ENCODE measurements at places on chromosomes 5 and 9.

DNA sequence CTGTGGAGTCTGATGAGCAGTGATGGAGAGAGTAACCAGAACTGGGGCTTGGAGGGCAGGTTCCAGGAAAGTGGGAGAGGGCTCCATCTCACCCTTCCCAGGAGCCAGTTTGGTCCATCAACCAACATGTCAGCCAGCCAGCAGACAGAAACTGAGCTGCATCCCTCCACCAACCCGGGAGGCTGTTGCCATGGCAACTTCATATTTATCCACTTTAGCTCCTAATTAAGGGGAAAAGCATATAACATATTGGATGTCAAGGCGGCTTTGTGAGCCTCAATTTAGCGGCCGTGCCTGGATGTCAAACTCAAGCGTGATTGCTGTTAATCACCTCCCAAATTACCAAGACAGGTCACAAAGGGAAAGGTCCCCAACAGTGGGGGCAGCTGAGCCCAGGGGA lies 81.5 kb upstream of the ARAP3 start:
- no peak for DNase-seq

- DNase-seq = peak; percentile 93
Measured at GRCh38 chr9:5553211-5553610, 42.9 kb downstream of the PDCD1LG2 start.

- DNase-seq = no peak
Measured at GRCh38 chr9:10237584-10237983, 375.2 kb downstream of the PTPRD start.

DNA sequence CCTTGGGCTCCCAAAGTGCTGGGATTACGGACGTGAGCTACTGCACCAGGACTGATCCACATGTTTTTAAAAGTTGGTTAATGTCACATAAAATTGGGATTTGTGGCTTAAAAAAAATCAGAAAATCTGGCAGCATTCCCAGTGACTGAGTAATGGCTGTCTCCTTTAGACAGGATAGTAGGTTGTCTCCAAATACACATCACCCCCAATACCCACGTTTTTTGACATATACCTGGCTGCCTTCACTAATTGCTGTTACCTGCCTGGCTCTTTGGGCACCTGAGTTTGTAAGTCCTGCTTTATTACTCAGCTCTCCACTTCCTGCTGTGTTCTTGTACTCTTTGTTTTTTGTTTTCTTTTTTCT lies 84.8 kb downstream of the KDM4C start:
- DNase-seq = peak; percentile 71

DNA sequence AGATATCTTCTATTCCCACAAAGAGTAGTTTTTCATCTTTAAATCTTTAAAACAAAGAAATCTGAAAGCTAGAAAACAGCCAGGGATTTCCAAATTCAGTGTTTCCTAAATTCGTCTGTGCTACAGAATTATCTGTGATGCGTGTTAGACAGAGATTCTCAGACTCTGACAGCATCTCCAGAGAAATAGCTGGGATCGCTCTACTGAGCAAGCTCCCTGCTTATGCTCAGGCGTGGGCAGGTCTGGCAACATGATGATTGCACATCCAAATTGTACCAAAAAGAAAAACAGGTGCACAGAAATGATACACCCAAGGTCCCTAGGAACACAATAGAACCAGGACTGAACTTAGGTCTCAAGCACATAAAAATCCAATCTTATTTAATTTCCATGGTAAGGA lies 22.8 kb upstream of the CRHBP start:
- DNase-seq = no peak

GRCh38 chr5:68680366-68680765 lies 413.4 kb upstream of the SLC30A5 start:
- DNase-seq = peak; percentile 73

DNA sequence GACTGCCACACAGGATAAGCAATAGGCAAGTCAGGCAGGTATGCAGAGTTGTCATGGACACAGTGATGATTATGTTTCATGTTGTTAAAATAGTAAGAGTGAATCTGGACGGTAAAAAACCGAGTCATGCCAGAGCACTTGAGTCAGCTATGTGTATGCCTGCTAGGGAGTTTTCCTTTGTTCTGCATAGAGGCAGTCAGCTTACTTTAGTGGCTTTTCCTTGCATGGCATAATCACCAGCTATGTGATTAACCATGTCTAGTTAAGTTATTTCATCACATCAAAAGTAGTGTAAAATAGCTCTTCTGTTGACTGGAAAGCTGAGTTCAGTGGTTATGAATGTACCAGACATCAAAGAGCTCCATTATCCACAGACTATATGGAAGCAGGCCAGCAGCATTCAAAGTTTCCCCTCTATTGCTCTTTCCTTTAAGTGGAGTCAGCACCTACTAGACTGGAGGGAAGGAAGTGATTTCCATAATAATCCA lies 989.8 kb downstream of the TLE1 start:
- no peak for DNase-seq

DNA sequence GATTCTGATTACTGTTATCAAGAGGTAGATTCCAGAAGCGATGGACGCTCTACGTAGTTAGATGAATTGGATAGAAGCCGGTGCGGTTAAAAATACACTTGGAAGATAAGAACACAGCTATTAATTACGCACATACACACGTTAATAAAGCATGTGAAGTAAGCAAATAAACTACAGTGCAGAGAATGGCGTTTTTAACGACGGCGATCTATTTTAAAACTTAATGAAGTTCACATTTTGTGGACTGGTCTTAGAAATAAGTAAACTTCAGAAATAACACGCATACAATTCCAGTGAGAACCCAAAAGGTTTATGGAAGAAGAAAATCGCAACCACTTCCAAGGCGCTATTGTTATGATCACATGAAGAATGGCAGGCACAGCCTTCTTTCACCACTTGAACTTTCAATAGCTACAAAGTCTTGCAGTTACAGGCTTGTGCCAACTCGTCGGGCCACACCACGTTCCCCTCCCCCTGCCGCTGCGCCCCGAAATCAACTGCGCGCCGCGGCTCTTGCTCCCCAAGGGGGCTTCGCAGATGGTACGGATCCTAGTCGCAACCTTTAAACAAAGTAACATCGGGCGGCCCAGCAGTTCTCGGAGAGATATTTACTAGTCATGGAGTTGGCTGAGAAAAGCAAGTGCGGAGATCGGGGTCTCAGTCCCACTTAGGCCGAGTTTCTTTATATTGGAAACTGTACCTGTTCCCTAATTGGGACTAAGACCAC lies 866 bp upstream of the SEMA6A start:
- DNase-seq = peak; percentile 6

DNA sequence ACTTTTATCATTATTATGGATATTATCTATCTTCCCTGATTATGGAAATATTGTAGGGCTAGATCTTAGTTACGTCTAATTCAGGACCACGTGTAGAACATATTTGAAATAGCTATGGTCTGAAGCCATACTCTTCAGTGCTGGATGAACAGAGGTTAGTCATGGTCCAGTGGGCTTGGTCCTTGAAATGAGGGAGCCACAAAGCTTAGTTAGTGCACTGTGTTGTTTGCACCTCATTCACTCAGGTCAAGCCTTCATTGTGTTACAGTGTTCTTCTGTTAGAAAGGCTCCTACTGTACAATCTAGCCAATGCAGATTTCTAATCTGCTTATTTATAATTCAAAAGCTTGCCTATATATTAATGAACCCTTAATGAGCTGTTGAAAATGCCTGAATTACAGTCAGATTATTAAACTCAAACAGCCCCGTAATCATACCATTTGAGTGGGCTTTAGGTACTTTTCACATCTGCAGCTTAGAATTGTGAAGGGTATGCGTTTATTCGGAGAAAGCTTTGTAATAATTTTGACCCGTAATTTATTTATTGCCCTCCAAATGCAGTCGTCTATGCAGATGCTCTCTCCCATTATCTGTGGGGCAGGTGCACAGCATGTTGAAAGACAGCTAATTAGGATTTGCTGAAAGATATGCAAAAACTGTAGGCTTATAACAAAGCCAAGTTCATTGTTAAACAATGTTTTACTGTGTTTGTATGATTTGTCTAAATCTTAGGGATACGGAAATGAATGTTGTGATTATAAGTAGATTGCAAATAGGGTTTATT lies 164.9 kb downstream of the PBX3 start:
- DNase-seq = peak; percentile 16

- no peak for DNase-seq
Measured at GRCh38 chr5:6545036-6545693, 87.7 kb downstream of the NSUN2 start.

DNA sequence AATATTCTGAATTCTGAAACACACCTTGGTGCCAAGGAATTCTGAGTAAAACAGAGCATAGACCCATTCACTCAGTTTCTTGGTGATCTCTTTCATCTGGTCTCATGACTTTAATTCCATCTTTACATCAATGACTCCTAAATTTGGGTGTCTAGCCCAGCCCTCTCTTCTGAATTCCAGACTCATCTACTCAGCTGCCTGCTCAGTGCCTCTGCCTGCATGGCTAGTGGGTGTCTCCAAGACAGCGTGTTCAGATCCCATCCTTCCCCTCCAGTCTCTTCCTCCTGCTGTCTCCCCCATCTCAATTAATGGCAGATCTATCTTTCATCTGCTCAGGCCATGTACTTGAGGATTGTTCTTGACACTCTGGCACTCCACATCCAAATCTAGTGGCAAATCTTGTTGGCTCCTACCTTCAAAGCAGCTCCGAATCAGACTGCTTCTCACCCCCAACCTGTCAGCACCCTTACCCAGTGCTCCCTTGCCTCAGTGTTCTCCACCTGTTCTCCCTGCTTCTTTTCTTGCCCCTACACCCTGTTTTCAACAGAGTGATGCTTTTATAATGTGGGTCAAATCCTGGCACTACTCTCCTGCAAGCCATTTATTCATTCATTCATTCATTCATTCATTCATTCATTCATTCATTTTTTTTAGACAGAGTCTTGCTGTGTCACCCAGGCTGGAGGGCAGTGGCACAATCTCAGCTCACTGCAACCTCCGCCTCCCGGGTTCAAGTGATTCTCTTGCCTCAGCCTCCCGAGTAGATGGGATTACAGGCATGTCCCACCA lies 5.3 kb downstream of the CAVIN4 start:
- DNase-seq = no peak

DNA sequence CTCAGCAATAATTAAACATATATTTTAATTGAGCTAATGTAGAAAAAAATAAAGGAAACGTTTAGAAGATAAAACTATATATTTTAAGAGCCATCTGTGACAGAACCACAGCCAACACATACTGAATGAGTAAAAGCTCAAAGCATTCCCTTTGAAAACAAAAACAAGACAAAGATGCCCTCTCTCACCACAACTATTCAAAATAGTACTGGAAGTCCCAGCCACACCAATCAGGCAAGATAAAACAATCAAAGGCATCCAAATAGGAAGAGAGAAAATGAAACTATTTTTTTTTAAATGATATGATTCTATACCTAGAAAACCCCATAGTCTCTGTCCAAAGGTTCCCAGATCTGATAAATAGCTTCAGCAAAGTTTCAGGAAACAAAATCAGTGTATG lies 262.0 kb downstream of the HTR1A start:
- DNase-seq = no peak

DNA sequence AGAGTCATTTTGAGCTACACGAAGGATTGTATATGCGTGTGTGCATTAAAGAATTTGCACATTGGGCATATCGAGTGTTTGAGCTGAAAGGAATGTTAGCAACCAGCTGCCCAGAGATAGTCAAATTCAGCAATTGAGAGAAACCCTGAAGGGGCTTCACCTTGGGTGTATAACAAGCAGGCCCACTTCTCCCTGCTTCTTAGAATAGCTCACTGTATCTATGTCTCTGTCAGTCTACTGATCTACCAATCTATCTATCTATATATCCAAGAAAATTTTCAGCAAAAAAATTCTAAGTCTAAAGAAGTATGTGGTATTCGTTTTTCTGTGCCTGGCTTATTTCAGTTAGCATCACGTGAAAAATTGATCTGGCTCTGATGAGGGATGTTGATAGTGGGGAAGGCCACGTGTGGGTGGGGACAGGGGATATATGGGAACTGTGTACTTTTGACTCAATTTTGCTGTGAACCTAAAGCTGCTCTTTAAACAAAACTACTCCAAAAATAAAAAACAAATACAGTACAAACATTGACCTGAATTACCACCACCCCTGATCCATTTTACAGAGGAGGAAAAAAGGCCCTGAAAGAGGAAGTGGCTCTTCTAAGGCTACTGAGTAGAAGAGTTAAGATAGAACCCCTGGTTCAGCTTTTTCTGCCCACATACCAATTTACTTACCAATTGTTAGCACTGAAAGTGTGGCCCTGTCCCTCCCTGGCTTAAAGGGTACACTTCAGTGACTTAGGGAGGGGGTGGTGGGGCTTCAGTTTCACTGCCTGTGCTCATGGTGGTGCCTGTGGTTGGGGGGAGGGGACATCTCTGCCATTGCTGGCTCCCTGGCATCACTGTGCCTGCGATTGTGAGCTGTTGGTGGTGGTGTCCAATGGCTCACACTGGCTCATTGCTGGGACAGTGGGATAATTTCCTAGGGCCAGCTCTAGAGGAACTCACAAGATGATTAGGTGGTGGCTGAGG lies 141.8 kb downstream of the DOCK2 start:
- DNase-seq = no peak

- no peak for DNase-seq
Measured at GRCh38 chr5:73436535-73437100, 12.0 kb downstream of the FOXD1 start.

DNA sequence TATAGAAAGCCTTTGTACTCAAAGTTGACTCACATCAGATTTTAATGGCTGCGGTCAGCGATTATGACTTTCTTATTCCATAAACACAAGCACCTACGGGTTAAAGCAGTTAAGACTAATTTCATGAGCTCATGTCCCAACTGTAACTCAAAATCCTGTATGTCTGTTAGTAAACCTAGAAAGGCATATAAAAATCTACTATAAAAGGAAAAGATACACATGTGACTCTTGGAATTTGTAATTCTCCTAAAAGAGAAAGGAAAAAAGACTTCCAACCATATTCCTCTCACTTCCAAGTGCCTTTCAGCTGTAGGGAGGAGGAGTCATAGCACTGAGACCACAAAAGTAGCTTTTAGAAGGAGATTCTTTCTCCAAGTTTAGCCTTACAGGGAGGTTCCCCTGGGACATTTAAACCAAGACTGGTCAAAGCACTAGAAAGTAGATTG lies 129.1 kb downstream of the EBF1 start:
- DNase-seq = peak; percentile 4

DNA sequence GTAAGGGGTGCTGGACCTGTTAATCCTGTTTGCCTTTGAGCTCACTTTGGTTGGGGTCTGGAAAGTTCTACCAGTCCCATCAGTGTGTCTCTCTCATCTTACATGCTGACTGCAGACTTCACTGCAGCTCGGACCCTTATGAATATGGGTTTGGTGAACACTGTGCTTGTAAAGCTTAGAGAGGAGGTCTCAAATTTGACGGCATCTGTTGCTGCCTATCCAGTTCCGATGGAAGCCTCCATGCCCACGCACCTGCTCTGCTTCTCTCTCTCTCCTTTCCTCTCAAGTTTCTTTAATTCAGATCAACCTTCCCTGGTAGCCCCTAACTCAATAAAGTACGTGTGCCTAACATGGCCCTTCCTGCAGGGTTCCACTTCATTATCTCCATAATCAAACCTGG lies 217.9 kb downstream of the HSPA4 start:
- DNase-seq = no peak

DNA sequence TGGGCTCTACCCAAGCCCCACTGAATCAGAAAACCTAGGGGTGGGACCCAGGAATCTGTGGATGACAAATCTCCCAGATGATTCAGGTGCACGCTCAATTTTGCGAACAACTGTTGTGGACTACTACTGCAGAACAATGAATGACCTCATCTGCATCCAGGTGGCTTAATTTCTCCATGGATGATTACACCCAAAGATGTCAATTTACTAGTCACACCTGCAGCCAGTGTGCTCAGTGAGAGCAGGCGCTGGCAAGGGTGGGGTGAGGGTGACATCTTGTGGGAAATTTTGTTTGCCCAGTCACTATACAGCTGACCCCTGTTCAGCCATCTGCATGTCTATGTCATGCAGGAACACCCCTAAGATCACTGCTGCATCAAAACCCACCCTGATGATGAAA lies 118.2 kb downstream of the ENTREP1 start:
- DNase-seq = no peak

Data from EH (cell line).